BJ (cell line): ENCODE measurements at places on chromosomes 4 and X.
A peak's percentile ranks its signal among the peaks of the same experiment; 100 is the strongest.

DNA sequence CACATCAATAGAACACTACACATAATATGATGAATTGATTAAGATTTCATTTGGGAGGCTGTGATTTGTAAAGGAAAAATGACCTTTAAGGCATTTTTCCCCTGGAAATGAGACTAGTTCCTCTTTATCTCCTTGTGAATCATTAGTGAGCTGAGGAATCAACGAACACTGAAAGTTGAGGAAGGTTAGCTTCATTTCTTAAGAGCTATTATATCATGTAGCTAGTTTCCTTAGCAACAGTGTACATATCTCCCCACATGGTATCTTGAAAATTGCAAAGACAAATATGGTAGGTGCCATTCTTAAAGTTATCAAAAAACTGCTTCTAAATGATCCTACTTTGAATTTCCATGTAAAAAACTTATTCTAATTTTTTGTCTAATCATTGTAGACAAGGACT lies 127.5 kb upstream of the NRK start:
- no peak for DNase-seq

DNA sequence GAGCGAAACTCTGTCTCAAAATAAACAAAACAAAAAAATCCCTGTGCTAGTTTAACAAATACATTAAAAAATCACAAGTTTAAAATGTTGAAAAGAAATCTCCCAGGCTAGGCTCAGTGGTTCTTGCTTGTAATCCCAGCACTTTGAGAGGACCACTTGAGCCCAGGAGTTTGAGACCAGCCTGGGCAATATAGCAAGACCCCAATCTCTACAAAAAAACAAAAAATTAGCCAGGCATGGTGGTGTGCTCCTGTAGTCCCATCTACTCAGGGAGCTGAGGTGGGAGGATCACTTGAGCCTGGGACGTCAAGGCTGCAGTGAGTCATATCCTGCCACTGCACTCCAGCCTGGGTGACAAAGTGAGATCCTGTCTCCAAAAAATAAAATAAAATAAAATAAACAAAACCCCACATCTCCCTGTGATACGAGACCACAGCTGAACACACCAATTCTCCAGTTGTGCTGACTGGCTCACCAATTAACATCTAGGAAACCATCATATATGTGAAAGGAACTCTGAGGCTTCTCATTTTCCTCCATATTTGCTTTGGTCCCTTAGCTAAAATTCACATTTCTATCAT lies 7.3 kb downstream of the RPS4X start:
- no peak for DNase-seq

GRCh38 chr4:169068423-169068822 lies 58.4 kb upstream of the CBR4 start:
- DNase-seq, result no peak

DNA sequence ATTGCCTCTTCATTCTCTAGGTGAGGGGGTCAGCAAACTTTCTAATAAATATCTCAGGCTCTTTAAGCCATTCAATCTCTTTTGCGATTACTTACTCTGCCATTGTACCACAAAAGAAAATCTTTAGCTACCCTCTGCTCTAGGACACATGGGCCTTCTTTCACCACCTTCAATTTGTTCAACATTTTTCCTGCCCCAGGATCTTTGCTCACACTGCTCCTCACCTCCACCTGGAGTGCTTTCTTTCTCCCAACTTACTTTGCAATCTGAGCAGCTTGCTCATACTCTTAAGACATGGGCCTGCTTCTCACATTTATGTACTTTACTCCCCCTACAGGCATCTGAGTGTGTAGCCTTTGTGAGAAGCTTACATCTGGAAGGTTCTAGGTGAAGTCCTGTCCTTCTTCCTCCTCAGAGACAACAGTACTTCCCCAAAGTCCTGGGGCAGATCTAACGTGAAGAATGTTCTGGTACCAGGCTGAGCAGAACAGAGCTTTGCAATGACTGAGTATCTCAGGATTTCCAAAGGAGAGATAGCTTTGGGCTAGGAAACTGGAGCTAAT lies 55.0 kb upstream of the PRDM5 start:
- peak; percentile 7 for DNase-seq

GRCh38 chr4:141971869-141972268 lies 335.5 kb downstream of the IL15 start:
- no peak for DNase-seq

DNA sequence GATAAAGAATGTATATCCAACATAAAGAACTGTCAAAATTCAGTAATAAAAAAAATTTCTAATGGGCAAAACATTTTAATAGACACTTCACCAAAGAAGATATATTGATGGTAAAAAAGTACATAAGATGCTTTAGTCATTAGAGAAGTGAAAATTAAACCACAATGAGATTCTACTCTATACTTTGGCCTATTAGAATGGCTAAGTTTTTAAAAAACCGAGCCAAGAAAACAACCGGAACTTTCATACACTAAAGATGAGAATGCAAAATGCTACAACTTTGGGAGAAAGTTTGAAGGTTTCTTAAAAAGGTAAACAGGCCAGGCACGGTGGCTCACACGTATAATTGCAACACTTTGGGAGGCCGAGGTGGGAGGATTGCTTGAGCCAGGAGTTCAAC lies 20.8 kb downstream of the CNOT6L start:
- no peak for DNase-seq

- no peak for DNase-seq
Measured at GRCh38 chr4:5403746-5404497, 304.4 kb downstream of the EVC2 start.

- no peak for DNase-seq
Measured at GRCh38 chr4:14446311-14446710, 556.0 kb upstream of the CPEB2 start.

DNA sequence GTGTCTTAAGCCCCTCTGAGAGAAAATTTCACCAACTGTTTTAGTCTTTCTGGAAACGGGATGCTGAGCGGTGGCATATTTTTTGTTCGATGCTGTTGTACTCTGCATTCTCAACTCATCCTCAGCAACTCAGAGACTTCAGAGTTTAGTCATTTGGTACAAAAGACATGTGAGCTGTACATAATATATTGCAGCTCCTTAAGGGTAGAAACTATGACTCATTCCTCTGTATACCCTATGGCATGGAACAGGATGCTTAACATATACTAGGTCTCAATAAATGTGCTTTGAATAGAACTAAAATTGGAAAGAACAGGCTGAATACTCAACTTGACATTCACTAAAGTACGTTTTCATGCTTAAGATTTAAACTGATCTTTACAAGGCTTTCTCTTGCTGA lies 130.5 kb upstream of the SLITRK2 start:
- DNase-seq, result no peak

DNA sequence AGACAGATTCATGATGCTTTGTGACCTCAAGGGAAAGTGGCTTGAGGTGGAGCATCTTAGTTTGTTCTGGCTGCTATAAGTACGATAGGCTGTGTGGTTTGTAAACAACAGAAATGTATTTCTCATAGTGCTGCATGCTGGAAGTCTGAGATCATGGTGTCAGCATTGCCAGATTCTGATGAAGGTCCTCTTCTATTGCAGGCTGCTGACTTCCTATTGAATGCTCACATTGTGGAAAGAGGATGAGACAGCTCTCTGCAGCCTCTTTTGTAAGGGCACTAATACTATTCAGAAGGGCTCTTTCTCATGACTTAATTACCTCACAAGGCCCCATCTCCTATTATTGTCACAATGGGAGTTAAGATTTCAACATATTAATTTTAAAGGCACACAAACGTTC lies 1674.0 kb upstream of the PCDH7 start:
- DNase-seq, result no peak

DNA sequence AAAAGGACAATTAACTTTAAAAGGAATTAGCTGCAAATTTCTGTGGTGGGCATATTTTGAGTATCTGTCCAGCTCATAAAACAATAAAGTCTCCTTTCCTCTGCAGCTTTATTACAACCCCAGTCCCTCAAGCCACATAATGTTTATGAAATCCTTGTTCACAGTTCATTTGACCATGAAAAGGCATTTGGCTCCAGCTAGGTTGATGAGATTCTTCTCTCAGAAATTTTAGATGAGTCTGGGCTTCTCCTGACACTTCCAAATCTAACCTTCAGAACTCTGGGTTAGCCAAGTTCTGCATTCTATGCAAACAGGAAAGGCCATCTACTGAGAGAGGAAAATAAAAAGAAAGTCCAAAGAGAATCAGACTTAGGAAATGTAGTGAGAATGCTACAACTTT lies 156.8 kb downstream of the GRXCR1 start:
- no peak for DNase-seq

DNA sequence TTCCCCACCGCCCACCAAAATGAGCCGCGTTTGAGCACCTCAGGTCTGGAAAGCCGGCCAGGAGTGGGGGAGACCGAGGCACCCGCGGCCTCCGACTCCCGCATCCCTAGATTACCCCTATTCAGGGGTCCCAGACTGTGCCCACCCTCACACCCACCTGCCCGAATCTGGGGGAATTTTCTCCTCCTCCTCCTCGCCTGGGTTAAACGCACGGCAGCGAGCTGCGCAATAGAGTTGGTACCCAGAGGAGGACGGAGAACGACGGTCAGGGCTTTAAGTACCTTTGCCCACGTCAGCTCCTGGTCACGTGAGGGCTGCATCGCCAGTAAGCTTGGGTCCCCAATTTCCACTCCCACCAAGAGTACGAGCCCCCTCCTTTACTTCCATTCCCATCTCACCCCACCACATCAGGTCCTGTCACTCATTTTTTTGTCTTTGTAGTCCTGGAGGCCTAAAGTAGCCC lies at the start of gene ARMCX2:
Gene ARMCX2 (minus strand): TSS at position 250 of the 463 bp plus-strand sequence. CDS start 2,262 bp downstream, outside the sequence.
- no peak for DNase-seq

GRCh38 chr4:39660045-39660444 lies 21.4 kb upstream of the SMIM14 start:
- no peak for DNase-seq

DNA sequence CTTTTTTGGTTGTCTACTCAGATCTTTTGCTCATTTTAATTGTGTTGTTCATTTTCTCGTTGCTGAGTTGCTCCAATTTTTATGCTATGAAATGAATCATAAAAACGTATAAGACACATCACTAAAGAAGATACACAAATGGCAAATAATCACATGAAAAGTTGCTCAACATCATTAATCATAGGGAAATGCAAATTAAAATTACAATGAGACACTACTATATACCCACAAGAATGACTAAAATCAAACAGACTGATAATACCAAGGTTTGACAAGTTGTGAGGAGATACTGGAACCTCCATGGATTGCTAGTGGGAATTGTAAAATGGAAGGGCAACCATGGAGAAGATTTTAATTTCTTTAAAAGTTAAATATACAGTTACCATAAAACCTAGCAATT lies 17.0 kb downstream of the GSTCD start:
- DNase-seq, result no peak

- no peak for DNase-seq
Measured at GRCh38 chr4:95142932-95143331, 385.2 kb downstream of the BMPR1B start.

- DNase-seq, result no peak
Measured at GRCh38 chrX:13763489-13763888, 28.9 kb downstream of the OFD1 start.

GRCh38 chr4:153735906-153736461 lies 23.8 kb downstream of the RNF175 start:
- DNase-seq, result no peak

GRCh38 chr4:617644-618641 lies 7.4 kb upstream of the PDE6B start:
- no peak for DNase-seq

- no peak for DNase-seq
Measured at GRCh38 chr4:24971192-24971591, 58.4 kb upstream of the CCDC149 start.

DNA sequence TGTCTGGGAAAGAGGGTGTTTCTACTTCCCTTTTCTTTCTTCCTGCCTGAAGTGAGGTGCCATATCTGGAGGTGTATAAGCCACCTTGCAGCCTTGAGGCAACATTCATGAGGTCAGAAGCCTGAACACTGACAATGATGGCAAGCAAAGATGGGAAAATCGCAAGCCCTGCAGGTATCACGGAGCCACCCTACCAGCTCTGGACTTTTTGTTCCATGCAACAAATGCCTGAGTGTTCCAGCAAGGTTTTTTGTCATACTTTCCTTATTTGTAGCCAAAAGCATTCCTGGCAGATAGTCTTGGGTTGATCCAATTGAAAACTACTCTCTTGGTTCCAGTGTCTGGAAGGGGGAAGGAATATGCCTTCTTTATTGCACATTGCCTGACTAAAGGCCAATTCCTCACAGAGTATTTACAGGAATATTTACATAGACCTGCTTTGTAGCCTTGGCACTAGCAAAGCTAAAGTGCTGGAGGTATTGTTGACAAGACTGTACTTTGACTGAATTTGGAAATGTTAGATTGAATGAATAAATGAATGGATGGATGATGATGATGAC lies 14.4 kb upstream of the SOD3 start:
- no peak for DNase-seq

DNA sequence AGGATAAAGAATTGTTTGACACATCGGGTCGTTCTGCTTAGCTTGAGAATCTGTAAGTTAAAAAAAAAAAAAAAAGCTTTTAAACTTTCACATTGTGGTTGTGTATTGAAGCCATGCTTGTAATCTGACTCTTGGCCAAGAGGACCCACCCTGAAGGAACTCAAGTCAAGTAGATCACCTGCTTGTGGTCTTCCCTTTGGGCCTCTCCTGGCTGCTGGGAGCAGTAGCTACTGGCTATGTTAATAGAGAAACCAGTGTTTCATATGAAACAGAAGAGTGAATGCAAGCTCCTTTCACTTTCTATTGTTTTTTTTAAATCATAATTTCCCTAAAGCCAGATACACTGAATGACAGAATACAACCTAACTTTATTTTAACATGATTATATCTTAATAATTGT lies 402.4 kb upstream of the NDST4 start:
- DNase-seq, result no peak

GRCh38 chr4:71074452-71075299 lies 81.2 kb downstream of the DCK start:
- DNase-seq, result no peak

DNA sequence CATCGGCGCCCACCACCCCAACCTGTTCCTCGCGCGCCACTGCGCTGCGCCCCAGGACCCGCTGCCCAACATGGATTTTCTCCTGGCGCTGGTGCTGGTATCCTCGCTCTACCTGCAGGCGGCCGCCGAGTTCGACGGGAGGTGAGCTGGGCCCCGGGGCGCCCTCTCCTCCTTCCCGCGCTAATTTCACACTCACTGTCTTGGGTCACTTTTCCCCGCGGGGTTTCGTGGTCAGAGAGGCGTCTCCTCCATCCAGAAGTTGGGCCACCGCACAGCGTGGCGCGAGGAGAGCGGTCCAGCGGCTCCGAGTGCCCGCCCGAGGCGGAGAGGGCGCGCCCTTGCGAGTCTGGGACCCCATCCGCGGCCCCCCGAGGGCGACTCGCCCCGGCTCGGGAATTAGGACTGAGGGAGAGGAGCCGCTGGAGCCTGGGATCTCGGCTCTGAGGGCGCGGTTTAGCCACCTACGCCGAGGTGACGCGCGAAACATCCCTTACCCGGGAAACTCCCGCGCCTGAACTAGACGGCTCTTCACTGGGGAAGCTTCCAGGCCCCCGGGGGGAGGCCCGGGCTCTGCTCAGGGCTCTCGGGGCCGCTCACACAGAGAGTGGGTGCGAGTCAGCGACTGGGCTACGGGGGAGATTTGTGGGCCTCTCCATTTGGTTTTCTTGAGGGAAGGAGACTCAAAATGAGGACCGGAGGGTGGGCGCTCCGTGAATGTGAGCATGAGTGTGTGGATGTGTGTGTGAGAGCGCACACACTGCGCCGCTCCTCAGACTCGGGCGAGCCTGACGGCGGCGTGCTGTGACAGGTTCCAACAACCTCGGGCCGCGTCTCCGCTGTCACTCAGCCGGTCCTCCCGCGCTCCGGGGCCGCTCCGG lies 551 bp downstream of the NPNT start:
- no peak for DNase-seq

GRCh38 chr4:172142281-172142741 lies 329.1 kb downstream of the GALNTL6 start:
- no peak for DNase-seq

GRCh38 chr4:123408471-123409084 lies 12.0 kb downstream of the SPRY1 start:
- DNase-seq, result no peak
